ENCODE measurements at places on chromosomes 2 and 18.
A peak's percentile ranks its signal among the peaks of the same experiment; 100 is the strongest.

DNA sequence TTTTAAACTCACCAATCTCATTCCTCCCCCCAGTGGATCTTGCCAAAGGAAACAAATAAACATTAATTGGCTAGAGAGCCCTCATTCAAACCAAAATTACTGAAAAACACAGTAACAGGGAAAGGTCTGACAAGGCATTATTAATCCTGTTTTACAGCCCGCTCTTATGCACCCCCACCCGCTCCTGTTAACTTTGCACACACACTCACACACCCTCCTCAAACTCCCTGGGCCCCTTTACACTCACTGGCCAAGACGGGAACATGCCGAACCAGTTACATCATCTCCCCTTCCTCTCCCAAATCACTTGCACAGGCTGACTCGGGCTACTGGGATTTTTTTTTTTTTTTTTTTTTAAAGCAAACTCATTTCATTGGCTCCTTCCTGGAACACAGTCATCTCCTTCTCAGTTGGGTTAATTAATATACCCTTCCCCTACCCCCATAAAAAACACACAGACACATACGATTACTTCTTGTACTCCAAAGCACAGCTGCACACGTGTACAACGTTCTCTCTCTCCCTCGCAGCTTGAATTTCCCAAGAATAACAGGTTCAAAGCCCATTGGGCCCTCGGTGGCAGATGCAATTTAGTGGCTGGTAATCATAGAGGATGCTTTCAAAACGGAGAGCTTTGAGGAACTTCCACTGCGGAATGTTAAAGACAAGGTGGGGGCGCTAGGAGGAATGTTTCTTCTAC, 31.8 kb downstream of the KLF7 start:
- DNase-seq: peak; percentile 95

DNA sequence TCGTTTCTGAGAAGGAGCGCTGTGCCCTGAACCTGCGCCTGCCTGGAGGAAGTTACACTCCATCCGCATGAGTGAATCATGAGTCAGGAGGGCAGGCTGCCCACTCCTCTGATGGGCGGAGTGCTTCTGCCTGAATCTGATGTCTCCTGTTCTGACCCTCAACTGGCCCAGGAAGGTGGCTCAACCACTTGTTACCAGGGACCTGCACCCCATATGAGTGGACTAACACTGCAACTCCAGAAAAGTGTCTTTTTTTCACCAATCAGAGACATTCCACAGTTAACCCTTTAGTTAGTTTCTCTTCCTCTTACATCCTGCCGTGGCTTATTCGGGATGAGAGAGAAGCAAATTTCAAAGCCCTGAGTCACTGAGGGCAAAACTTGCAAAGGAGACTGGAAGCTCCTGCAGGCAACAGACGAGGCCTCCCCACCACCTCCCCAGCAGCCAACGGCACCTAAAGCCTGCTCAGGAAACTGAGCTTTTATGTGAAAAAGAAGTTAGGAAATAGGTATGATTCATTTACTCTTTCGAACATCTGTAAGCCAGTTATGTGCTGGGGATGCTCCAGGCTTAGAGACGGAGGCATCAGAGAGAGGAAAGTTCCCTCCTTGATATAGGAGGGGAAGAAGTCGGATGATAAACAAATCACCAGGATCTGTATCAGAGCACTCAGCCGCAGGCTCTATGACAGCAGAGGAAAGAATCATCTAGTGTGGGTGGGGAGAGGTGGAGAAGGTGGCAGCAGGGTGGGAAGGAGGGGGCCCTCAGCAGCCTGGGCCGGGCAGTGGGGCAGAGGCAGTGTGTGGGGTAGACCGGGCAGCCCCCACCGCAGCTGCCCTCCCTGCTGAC, 30.9 kb downstream of the MBP start:
- DNase-seq: peak; percentile 98

DNA sequence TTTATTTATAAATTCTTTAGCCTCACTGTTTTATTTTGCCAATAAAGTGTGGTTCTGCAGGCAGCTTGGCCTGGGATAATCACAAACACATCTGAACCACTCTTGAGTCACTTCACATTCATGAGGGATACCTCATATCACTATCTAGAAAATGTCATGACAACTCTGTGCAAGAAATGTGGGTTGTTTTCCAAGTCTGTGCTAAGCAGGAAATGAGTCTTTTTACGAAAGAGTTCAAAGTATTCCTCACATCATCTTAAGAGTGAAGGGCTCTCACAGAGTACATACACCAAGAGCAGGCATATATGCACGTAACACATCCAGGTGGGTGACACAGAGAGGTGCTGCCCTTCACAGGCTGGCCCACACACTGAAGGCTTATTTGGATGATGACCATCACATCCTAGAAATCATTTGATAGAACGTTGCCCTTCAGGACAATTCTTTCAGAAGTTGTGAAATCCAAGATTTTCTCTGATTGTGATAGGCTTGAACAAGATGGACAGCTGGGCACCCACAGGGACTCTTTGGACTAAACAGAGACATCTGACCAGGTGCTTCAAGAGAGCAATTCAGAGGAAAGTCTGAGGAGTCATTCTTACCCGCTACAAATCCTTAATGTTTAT, 811.1 kb upstream of the LRATD1 start:
- peak; percentile 89 for DNase-seq

DNA sequence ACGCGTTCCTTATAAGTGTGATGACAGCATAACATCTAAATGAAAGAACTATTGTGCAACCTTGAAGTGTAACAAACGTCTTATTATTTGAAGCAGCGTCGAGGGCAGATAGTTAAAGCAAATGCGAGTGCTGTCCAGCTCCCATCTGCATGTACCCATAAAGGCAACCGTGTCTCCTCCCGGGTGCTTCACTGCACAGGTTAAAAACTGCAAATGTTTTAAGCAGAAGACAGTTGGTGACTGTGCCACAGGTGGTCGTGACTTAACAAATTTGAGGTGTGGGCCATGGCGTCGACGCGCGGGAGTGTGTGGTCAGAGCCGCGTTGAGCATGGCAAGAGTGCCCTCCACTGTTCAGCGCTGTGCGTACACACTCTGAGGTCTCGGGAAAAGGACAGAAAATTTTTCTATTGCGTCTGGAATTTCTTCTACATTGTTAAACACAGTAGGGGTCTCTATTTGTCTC, 6.4 kb downstream of the SALL3 start:
- no peak for DNase-seq

DNA sequence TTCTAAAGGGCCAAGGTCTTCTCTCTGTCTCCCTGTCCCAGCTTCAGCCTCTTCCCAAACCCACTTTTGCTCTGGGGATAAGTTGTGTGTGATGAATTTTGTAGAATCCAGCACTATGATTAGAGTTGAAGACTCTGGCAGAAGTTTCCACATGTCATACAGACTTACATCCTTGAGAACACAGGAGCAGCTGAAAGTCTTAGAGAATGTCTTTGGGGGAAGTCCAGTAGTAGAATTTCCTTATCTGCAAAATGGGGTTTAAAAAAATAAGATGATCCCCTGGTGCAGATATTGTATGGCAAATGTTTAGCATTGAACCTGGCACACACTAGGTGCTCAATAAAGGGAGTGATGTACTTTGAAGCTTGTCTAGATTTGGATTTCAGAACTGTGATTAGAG, 65.2 kb downstream of the TMEM247 start:
- no peak for DNase-seq

DNA sequence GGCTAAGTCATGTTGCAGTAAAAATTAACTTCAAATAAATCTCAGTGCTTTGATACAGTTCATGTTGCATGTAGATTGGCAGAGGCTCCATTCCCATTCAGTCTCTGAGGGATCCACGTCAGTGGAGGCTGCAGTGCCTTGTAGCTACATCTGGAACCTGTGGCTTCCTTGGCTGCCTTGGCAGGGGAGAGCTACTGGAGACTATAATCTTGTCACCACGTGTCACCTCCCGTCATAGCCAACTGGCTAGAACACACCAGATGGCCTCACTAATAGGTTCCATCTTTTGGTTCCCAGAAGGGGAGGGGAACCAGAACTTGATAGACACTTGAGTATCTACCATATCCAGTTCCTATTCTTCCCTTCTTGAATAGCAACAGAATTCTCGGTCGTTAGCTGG, 28.4 kb downstream of the E2F6 start:
- DNase-seq: no peak

GRCh38 chr2:63494100-63494499, 94.2 kb downstream of the WDPCP start:
- DNase-seq: no peak
